IPS-NIHi11 (cell line): ENCODE measurements at places on chromosomes 3 and 15.

DNA sequence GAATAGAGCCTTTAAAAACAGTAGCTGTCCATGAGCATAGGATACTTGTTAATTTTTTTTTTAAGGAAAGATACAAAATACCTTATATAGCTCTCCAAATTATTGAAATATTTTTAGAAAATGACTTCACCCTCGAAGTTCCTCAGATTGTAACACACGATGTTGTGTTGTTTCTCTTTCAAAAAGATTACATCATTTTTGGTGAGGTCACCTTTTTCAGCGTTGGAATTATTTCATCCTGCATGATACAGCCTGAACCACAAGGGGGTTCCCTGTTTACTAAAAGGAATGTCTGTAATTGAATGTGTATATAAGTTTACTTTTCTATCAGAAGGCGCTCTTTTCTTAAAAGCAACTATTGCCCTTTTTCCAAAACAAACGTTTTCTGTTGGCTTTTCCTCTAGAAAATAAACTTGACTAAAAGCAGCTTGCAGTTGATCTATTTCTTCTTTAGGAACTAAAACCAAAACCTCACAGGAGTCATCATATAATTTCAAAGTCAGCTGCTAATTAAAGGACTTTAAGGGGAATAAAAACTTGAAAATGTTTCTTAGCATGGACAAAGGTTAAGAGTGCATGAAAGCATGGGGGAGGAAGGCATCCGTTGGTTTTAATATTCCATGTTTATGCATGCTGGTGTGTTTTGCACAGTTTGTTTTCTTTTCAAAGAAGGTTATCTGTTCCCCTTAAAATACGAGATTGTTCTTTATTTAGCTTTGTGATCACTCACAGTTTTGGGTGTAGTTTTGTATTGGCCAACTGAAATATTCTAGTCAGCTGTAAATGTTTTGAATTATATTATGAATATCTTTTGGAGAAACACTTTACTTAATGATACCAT is 29.4 kb downstream of the LYSMD4 start:
- DNase-seq = peak; percentile 46

DNA sequence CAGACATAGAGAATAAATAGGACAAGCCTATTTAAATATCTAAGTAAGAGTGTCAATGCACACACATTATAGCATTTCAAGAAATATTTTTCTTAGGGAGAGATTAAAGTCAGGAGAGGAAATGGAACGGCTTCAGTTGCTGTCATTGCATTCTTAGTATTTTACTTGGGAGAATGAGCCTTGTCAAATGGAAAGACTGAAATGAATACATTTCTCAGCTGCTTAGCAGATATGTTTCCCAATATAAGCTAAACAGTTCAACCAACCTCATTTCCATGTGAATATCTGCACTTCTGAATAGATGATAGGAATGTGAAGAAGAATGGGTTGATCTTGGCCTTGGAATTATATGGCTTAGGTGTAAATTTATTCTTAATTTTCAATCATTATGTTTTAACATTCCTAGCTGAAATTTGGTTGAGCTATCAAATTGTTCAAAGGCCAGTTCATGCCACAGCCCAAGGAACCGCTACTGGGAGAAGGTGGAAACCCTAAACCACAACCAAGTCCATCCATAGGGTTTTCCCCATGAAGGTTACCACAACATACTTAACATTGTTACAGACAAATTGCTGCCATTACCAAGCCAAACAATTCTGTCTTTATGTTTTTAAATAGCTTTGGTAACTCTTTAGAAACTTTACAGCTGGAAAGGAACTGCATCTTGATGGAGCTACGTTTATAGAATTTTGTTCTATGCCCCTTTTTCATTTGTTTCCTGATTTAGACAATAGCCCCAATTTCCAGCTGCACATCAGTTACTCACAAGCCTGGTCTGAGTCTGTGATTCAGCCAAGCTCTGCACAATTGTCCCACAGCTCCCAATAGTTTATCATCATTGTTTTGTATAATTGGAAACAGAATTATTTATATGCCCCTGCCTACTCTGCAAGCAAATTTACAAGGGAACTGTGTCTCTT is 459.6 kb downstream of the MECOM start:
- DNase-seq = no peak

DNA sequence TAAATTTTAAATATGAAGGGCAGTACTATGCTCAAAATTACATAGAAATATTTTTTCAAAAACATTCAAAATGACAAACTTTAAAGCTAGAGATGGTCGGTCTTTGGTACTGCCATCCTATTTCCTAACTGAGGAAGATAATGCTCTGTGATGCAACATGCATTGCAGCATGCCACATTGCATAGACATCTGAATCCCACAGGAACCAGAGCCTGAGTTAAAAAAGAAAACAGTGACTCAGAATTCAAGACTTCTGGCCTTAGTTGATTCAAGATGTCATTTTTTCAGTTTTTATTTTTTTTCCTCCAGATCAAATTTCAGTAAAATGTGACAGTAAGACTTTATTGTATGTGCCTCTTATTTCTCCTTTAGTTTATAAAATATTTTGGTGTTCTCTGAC is 33.1 kb downstream of the TP63 start:
- peak; percentile 12 for DNase-seq

DNA sequence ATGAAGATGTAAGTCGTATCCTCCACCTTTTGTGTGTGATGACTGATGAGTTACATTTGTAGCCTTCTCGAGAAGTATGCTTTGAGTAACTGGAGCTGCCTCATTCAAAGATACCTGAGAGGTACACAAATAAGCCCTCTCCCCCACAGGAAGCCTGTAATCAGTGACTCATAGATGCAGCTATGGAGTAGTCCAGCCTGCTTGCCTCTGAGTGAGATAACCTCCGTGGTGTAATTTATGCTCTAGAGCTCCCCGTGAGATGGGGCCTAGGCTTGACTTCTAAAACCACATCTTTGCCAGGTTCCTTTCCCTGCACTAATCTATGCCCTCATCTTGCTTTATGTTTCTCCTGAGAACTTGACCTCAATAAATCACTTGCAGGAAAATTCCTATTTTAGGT is 291.7 kb downstream of the SUCLG2 start:
- DNase-seq = peak; percentile 11
